Thoracic aorta (tissue), 2 donors: ENCODE measurements at places on chromosomes 3 and 15. TPM values are rescaled to one million over a fixed set of nuclear protein-coding genes. Genes with fewer than 3 reads are reported as not detected.

The PIERCE2 gene
- 12.6 TPM for total RNA-seq

The DLEC1 gene
- total RNA-seq = 0.35 TPM

The SHF gene
- 15.1 TPM for total RNA-seq

The LAMB2 gene
- total RNA-seq = 764 TPM

The SPTBN5 gene
- total RNA-seq = 1.3 TPM

The PLCB2 gene
- total RNA-seq = 32.4 TPM

The ADAMTS17 gene
- 2.8 TPM for total RNA-seq

The CERS3 gene
- not detected for total RNA-seq
